Femur (tissue), 1 donor: ENCODE measurements at places on chromosomes 2 and 18.
A peak's percentile ranks its signal among the peaks of the same experiment; 100 is the strongest.

DNA sequence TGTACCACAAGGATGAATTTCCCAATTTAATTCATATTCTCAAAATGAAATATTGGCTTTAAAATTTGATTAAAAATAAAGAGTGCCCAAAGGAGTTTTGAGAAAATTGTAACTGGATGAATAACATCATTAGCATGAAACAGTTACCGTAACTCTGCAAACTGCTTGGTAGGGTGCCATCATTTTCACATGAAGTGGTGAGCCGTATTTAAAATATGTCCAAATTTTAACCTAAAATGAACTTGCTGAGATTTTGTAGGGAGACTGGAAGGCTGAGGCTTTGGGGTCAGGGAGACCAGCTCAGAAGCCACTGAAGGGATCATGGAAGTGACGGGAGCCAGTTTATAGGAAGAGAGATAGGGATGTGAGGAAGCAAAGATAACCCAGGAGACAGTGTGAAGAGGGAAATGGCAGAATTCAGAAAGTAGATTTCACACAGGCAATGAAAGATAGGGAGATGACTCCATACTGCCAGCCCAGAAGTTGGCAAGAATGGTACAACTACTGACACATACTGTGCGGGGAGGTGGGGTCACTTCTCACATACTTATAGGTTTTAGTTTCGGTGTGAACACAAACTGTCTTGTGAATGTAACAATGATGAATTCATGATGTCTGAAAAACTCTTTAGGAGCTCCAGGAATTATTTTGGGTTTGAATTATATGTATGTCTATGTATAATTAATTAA is 53.8 kb downstream of the EFEMP1 start:
- no peak for DNase-seq

DNA sequence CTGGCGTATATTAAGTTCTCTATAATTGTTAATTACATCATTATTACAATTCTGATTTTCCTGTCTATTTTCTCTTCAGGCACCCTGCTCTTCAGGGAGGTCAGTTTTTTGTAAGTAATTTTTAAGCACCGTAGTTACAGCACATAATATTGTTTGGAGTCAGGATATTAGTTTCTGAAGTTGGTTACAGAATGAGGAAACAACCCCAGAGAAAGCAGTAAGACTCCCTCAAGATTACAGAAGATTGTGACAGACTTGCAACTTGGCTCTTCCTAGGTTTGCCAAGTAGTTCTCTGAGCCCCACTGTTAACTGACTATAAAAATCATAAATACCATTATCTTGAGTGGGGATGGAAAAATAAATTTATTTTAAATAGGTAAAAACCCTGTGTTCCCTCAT is 921 bp downstream of the RPE start:
- no peak for DNase-seq

DNA sequence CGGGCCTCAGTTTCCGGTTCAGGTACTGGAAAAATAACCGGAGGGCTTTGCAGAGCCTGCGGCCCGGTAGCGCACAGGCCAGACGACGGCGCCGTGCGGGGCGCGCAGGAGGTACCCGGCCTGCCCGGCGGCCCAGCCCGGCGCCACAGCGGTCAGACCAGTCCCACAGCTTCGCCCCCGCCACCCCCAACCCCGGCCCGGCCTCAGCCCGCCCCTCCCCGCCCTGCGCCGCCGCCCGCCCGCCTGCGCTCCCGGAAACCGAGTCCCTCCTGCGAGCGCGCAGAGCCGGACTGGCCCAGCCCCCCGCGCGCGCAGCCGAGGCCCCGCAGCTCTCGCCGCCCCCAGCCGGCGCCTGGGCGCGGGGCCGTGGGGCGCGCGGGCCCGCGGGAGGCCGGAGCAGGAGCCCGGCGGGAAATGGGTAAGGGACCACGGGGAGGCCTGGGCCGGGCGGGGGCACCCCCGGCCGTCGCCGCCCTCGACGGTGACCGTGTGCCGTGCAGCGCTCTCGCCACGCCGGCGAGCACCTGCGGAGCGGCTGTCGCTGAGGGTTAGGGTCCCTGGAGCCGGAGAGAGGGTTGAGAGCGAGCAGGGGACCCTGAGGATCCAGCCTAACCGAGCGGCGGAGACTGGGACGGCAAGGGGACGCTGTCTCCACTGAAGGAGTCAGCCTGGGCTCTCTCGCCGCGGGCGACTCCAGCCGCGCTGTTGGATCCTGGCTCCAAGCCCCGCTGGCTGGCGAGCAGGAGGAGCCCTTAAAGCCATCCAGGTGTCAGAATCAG is 16.5 kb upstream of the PSD4 start:
- no peak for DNase-seq

DNA sequence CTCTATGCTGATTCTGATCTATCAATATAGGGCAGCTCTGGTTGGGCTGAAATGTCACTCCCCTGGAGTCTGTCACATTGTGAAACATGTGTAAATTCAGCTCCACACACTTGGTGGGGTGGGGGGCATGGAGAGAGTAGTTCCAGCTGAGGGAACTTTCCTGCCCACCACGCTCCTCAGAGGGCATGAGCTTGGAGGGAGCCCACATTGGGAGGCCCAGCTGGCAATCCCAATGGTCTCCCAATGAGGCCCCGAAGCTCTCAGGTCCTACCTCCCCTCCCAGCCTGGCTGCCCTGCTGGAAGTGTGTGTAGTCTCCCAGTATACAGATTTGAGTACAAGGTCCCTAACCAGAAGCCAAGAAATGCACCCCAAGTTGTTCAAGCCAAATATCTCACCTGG is 31.5 kb downstream of the GYPC start:
- DNase-seq = no peak

- DNase-seq = no peak
These were observed 161.3 kb downstream of the MEIS1 start for GRCh38 chr2:66596256-66596655.

DNA sequence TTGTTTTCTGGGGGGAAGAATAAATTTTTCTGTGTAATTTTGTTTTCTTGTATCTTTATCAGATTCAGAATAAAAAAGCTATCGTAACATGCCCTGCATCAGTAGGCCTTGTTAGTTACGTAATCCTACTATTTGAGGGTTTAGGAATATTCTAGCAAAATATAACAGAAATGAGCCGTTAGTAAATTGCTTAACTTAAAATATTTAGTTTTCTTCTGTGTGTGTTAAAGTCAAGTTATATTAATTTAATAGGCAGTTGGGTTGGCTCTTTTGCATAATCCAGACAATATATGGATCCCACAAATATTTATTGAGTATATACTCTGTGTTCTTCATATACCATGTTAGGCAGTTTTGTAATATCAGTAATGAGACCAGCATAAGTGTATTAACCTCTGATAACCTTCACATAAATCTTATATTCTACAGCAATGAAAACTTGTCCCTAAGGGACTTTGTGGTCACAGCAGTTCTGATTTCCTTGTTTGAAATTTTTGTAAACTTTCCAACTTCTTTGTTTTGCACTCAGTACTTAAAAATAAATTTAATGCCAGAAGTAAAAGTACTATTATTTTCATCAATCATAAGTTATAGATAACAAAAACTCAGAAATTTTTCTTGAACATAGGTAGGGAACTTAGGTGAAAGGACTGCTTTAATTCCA is 151.9 kb downstream of the FMNL2 start:
- DNase-seq = no peak

DNA sequence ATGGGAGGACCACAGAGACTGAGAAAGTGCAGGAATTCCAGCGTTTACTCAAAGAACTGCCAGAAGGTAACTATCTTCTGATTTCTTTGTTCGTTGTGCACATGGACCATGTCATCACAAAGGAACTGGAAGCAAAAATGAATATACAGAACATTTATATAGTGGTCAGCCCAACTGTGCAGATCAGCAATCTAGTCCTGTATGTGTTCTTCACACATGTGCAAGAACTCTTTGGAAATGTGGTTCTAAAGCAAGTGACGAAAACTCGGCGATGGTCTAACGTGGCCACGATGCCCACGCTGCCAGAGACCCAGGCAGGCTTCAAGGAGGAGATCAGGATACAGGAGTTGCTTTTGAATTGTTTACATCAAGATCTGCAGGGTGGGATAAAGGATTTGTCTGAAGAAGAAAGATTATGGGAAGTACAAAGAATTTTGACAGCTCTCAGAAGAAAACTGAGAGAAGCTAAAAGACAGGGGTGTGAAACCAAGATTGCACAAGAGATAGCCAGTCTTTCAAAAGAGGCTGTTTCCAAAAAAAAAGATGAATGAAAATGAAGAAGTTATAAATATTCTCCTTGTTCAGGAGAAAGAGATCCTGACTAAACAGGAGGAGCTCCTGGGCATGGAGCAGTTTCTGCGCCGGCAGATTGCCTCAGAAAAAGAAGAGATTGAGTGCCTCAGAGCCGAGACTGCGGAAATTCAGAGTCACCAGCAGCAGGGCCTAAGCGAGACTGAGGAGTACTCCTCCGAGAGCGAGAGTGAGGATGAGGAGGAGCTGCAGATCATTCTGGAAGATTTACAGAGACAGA is 8.3 kb upstream of the CHST10 start:
- DNase-seq = no peak

DNA sequence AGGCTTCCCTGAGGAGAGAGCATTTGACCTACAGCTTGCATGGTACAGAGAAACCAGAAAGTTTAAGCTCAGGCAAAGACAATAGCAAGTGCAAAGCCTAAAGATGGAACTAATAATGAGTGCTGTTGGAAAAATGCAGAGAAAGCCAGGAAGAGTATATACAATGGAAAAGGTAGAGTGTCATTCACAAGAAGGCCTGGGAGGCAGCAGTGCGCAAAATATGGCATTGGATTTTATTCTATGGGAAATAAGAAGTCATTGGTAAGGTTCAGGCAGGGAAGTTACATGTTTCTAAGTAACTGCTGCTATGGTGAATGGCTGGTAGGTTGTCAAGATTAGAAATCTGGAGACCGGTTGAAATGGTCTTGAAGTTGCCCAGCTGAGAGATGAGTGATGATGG is 2167.3 kb upstream of the CELF4 start:
- DNase-seq = no peak

- peak; percentile 44 for DNase-seq
These were observed 2.8 kb downstream of the SP9 start for GRCh38 chr2:174337337-174338146.

DNA sequence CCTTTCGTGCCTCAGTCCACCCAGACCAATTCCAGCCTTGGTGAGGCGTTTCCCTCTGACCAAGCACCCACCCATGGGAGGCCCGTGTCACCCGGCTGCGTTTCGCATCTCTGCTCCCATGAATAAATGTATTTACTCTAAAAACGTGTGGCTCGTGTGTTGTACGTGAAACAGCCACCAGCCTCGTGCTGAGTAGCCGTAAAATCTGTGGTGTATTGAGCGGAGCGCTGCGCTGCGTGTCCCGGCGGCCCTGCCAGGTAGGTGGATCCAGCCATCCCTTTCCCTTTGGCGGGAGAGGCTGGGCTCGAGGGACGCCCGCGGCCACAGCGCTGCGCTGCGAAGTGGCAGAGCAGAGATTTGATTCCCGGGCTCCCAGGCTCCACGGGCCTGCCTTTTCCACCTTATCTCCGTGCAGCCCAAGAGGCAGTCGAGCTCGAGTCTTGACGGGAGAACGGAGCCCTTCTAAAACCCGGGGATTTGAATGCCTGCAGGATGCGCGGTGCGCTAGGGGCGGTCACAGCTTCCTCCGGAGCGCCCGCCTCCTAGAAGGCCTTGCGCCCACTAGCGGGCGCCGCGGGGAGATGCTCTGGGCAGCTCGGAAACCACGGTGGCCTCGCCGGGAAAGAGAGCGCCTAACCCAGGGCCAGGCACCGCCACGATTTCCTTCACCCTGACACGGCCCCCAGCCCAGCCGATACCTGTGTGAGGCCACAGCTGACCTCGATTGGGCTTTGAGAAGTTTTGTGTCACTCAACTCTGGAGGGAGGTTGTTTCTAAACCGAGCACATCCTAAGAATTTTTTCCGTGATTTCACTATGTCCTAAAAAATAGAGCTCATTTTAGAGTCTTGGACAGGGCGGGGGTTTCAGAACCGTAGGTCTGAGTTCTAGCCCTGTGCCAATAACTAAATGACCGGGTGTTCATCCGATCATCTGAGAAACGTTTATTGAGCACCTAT is 3.9 kb upstream of the PSMD1 start:
- DNase-seq = peak; percentile 87

DNA sequence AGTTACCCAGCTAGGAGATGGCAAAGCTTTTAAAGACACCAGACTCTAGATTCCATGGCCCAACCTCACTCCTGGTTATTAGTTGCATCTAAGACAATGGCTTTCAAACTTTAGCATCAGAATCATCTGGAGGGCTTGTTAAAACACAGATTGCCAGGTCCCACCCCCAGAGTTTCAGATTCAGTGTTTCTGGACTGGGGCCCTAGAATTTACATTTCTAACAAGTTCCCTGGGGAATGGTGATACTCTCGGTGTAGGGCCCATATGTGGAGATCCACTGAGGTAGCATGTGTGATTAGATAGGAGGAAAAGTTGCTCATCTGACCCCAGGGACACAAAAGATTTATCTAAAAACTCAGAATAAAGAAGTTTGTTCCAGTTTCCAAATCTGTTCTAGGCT is 14.5 kb upstream of the TTR start:
- DNase-seq = no peak

- no peak for DNase-seq
These were observed 36.1 kb upstream of the TMEM178A start for GRCh38 chr2:39629646-39630045.

DNA sequence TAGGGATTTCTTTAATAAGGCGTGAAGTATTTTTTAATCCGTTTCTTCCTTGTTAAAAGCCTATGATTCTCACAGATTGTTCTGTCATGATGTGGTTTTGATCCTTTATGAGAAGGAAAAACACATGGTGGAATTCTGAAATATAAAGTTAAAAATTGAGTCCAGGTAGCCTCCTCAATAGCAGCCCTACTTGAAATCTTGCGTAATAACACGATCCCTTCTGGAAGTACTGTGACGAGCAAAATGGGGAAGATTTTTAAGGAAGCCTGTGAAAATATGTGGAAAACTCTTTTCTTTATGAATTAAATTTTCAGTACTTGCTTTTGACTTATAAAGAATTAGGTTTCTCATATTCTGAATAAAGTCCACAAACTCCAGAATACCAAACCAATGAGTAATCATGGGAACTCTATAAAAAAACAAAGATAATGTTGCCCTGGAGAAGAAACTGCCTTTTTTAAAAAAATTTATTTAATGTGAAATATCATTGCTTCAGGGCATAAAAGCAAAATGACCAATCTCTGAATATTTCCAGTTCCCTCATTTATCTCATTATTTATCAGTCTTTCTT is 476.4 kb upstream of the ZEB2 start:
- no peak for DNase-seq

- no peak for DNase-seq
These were observed 35.4 kb downstream of the SULT1C4 start for GRCh38 chr2:108412995-108413710.

DNA sequence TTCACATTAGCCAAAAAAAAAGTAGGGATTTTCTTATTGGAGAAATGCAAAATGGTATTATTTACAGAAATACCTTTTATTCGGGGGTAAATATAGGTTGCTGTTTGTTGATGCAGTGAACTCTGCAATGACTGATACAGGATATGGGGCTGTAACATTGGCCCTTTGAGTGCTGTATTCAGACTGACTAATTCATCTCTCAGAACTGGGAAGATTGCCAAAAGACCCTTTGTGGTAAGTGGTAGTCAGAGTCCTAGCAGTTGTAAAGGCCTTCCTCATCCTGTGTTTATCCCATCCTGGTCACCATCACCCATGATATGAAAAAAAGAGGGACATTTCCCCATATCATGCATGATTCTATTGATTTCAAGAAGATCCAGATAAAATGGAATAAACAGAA is 14.0 kb upstream of the DCC start:
- DNase-seq = no peak
